ENCODE measurements at places on chromosomes 7 and 10.
A peak's percentile ranks its signal among the peaks of the same experiment; 100 is the strongest.

DNA sequence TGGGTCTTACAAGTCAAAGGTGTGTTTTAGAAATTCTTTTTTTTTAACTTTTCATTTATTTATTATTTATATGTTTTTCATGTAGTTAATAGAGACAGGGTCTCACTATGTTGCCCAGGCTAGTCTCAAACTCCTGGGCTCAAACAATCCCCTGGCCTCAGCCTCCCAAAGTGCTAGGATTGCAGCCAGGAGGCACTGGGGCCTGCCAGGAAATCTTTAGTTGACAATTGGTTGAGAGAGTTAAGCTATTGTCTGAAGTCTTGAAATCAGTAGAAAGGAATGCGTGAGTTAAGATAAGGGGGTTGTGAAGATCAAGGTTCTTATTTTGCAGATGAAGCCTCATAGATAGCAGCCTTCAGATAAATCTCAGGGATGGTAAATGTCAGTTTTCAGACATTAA lies 245.4 kb upstream of the GALNT17 start:
- no peak for DNase-seq

DNA sequence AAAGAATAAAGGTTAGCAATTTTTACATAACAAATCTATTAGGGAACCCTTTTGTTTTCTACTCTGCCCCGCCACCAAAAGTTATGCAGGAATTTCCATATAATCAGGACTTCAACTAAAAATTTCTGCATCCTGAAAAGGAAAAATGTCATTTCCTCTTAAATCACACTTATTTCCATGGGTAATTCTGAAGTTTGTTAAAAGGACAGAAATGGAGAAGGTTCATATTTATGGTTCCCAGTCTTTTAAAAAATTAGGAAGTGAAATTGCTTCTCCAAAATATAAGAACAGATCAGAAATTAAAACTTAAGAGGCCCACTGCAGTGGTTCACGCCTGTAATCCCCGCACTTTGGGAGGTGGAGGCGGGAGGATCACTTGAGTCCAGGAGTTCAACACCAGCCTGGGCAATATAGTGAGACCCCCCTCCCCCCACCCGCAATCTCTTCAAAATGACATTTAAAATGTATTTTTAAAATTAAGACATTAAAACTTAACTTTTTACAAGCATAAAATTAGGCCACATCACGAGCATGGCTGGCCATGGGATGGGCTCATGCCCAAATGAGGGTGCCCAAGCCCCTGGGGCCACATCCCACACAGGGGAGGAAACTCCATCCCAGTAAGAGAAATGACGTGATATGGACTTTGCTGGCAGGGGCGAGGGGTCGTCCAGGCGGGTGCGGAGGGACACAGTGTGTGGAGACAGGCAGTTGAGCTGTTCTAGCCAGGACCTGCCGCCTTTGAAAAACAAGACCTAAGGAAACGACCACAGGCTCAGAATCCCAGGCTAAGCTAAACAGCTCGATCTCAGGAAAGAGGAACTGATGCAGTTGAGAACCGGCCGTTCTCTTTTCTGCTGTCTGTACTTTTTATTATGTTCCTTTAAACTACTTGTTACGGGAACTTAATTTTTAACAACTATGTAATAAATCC lies 51.3 kb upstream of the NFE2L3 start:
- no peak for DNase-seq

DNA sequence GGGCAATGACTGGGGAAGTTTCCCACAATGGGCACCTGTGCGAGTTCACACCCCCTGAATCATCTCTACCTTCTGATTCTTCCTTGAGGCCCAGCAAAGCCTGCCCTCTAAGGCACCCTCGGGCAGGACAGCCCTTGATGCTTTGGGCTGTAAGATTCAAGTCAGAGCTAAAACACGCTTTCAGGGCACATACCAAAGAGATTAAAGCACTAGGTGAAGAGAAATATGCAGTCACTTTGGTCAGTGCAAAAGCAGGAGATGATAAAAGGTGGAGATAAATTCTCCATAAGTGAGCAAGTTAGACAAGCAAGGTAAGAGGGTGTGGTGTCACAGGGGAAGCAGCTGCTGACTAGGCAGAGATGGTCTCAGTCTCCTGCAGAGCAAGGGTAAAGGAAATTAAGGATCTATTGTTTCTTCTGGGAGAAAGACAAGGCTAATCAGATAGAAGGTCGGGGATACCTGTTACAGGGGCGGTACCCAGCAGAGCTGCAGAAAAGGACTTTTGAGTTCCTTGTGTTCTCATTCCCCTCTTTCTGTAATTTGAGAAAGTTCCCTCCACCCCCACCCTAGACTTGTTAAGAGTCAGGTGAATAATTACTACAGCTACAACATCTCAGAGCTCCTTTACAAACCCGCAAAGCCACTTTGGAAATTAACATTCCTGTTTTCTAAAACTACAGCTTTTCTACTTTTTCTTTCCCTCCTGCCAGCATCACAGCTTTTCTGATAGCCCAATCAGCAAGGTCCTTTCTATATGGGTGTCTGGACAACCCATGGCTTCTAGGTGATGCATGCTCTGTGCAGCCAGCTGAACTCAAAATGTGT lies 26.4 kb downstream of the PDLIM1 start:
- no peak for DNase-seq

DNA sequence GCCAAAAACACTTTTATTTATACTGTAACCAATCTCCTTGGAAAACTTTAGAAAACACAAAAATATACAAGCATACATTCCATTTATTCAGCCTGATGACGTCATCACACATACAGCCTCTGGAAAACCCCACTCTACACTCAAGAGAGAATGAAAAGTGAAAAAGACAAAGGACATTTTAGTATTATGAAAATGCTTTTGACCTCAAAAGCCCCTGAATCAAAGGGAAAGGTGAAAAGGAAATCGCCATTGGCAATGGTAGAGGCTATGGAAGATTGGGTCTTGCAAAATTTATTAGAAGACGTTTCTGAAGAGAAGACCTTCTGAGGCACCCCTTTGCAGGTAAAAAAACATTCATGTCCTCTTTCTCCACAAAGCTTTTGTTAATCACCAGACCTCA lies 82.9 kb upstream of the STRIP2 start:
- peak; percentile 11 for DNase-seq

DNA sequence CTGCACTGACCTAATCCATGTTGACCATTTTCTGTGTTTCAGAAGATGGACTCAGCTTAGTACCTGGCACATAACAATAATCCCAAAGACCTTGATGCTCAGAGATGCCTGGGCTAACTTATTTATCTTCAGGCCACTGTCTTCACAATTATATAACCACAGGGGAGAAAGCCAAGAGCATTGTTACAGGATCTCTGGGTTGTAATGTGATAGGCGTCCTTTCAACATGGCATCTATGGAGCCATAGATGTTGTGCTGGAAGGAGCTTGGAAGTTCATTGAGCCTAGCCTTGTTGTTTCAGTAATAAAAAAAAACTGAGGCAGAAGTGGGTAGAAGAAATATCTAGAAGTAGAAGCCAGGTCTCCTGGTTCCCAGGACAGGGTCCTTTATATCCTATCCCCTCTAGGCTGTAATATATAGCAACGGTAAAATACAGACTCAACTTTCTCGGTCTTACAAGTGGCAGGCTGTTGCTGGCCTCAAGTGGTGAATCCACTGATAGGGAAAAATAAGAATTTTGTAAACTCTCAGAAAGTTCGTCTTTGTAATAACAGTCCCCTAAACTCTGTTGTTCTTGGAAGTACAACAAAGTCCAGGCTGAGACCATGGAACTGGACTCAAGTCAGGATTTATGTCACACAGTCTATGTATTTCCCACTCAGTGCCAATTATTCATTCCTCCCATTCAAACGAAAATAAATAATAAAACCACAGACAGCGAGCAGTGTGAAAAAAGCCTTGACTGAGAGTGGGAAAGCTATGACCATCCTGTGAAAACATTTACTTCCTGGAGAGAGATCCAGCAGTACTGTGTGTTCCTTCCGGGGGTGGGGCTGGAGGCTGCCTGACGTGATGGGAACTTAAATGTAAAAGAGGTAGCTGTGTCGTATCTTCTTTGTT lies 277.6 kb downstream of the REEP3 start:
- DNase-seq, result peak; percentile 91

DNA sequence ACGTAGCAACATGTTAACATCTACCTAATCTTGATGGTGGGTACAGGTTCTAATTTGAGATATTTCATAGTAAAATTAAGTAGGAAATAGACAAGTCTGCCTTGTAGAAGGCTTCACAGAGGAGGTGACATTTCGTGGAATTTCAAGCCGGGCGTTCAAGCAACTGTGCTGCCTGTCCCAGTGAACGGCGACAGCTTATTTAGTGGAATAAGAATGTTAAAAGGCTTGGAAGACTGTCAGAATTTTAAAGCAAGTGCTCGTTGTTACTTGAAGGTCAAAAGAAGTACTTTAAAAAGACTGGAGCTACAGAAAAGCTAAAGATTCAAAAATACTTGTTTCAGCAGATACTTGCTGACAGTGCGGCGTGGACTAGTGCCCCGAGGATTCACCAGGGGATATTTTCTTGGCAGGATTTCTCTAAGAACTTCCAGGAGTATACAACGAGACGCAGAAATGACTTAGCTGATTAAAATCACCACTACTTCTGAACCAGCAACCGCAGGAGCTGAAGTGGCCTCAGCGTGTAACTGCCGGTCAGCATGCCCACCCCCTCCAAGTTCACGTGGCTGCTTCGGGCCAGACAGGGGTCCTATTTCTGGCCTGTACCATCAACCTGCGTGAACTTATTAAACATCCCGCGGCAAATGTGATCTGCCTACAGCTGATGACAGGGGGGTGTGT lies 46.5 kb downstream of the CTBP2 start:
- DNase-seq, result peak; percentile 73

DNA sequence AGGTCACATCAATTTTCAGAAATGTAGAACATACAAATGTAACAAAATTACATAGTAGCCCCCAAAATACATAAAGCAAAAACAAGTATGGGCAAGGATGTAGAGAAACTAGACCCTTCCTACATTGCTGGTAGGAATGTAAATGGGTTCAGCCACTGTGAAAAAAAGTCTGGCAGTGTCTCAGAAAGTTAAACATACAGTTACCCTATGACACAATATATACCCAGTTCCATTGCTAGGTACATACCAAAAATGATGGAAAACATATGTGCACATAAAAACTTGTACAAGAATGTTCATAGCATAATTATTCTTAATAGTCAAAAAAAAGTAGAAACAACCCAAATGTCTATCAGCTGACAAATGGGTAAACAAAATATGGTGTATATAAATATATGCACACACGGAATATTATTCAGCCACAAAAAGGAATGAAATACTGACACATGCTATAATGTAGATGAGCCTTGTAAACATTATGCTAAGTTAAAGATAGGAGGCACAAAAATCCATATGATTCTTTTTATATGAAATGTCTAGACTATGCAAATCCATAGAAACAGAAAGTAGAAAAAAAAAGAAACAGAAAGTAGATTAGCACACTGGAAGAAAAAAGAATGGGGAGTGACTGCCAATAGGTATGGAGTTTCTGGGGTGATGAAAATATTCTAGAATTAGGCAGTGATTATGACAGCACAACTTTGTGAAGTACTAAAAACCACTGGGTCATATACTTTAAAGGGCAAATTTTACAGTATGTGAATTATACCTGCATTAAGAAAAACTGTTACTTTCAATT lies 13.5 kb downstream of the HERPUD2 start:
- peak; percentile 11 for DNase-seq

GRCh38 chr7:30572212-30572841 lies 22.4 kb upstream of the GARS1 start:
- no peak for DNase-seq

GRCh38 chr7:100590077-100590737 lies 4.1 kb downstream of the FBXO24 start:
- peak; percentile 19 for DNase-seq

- no peak for DNase-seq
Measured at GRCh38 chr10:91975438-91975837, 51.9 kb downstream of the BTAF1 start.

DNA sequence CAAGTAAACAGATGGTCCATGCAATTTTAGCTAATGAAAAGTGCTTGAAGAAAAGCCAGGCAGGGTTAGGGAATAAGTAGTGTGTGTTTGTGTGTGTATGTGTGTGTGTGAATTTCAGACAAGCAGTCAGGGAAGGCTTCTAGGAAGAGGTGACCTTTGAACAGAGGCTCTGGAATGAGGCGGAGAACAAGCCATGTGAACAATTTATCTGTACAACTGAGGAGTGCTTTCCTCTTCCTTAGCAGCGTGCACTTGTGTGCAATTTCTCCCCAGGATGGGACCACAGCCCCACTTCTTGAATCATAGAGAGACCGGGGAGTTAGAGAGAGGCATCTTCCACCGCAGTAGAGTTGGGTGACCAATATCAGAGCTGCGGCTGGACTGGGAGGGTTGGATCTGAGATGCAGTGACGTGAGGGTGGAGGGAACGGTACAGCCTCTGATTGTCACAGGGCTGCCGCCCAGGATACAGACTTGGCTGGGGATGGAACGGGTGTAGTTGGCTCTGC lies 69.2 kb upstream of the FAM171A1 start:
- DNase-seq, result no peak

- DNase-seq, result no peak
Measured at GRCh38 chr10:51766423-51767102, 67.2 kb upstream of the CSTF2T start.

DNA sequence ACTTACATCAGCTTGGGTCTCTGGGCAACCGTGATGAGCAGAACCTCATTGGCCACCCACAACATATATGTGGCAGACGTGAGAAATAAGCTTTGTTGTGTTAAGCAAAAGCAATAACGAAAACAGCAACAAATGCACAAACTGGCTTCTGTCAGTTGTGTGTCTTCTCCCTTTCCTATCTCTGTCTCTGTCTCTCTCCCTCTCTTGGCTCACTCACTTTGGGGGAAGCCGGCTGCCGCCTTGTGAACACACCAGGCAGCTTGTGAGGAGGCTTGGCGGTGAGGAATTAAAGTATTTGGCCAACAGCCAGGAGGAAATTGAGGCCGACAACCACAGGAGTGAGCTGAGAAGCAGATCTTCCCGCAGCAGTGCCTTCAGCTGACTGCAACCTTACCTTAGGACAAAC lies 21.9 kb upstream of the CDCA7L start:
- no peak for DNase-seq

GRCh38 chr10:8048281-8049008 lies 6.0 kb upstream of the GATA3 start:
- DNase-seq, result no peak

GRCh38 chr10:68870061-68870460 lies 31.1 kb upstream of the DDX50 start:
- DNase-seq, result peak; percentile 31

DNA sequence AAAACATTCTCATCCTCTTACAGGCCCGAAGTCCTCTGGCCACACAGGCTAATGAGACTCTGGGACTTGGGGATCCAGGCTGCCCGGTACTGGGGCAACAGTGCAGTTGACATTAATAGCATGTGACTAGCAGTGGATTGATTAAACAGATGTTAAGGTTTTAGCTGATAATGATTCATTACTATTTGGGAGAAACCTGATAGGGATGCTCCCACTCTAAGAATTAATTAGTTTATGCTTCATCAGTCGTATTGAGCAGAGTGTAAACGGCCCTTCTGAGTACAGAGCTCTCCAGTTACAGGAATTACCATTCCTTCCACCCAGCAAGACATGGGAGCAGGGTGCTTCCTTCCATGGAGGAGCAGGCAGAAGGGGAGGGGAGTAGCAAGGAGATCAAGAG lies 82.7 kb downstream of the RPS24 start:
- DNase-seq, result no peak

DNA sequence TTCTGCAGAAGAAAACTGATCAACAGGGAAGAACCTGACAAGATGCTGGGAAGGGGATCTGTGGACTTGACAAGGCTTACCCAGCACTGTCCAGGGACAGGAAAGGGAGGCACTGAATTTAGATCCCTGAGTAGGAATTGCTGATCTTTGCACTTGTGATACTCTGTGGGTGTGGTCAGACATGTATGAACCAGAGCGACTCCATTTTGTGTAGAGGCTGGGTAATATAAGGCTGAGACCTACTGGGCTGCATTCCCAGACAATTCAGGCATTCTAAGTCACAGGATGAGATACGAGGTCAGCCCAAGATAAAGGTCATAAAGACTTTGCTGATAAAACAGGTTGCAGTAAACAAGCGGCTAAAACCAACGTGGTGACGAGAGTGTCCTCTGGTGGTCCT lies 60.7 kb downstream of the CCDC3 start:
- DNase-seq, result no peak
